Purkinje cell (primary cell): ENCODE measurements at places on chromosomes 6 and 20. TPM values are rescaled to one million over a fixed set of nuclear protein-coding genes. Genes with fewer than 3 reads are reported as not detected.

The TDRD6 gene
- 2.1 and 3.6 TPM in 2 replicates for polyA plus RNA-seq

The OPRM1 gene
- polyA plus RNA-seq, result 2.8 TPM in 1 of 2 replicates, not detected in the other

The ADAM33 gene
- polyA plus RNA-seq, result 1.1 TPM in 1 of 2 replicates, not detected in the other

The TREML2 gene
- not detected in 2 replicates for polyA plus RNA-seq

The RUNX2 gene
- 1.8 and 2.2 TPM in 2 replicates for polyA plus RNA-seq

The SPATS1 gene
- polyA plus RNA-seq, result 0.22 TPM in 1 of 2 replicates, not detected in the other

The SNAI1 gene
- polyA plus RNA-seq, result 0.34 TPM in 1 of 2 replicates, not detected in the other

The ARHGAP40 gene
- polyA plus RNA-seq, result 0.24 TPM in 1 of 2 replicates, not detected in the other

The BTBD9 gene
- 9.5 and 15.7 TPM in 2 replicates for polyA plus RNA-seq

The SNAP91 gene
- 101 and 112 TPM in 2 replicates for polyA plus RNA-seq

The NKX2-2 gene
- polyA plus RNA-seq, result 0.69 and 2.0 TPM in 2 replicates

The OGFR gene
- 0.35 and 1.4 TPM in 2 replicates for polyA plus RNA-seq

The C6orf132 gene
- polyA plus RNA-seq, result not detected in 2 replicates

The SLC24A3 gene
- 1.2 and 1.5 TPM in 2 replicates for polyA plus RNA-seq

The GTSF1L gene
- polyA plus RNA-seq, result not detected in 2 replicates

The TFB1M gene
- polyA plus RNA-seq, result 29.2 and 33.0 TPM in 2 replicates

The FKBP5 gene
- 0.43 TPM in 1 of 2 replicates, not detected in the other for polyA plus RNA-seq

The IL17F gene
- 7.1 and 12.9 TPM in 2 replicates for polyA plus RNA-seq

The LINC00237 gene
- polyA plus RNA-seq, result not detected in 2 replicates

The SNTA1 gene
- 4.0 and 5.5 TPM in 2 replicates for polyA plus RNA-seq
